ENCODE measurements at places on chromosomes 7 and 10.

- no peak for DNase-seq
Observed at GRCh38 chr7:120180221-120180620, 92.8 kb upstream of the KCND2 start.

DNA sequence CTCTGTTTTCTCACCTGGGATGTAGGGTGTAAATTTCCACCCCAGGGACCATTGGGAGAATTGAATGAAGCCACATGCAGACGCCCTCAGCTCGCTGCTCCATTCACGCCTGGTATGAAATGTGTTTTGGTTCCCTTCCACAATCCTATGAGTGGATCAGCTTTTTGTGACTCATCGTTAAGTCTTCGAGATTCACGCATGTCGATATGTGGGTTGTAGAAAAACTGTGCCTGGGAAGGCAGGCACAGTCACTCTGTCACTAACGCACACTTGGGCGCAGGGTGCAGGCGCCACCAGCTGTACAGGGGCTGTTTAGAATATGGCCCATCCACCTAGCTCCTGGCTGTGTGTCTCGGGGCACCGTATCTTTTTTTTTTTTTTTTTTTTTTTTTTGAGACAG lies 64.2 kb upstream of the SH2B2 start:
- no peak for DNase-seq

- DNase-seq = no peak
Observed at GRCh38 chr10:37754538-37755323, 102.7 kb downstream of the ZNF248 start.

GRCh38 chr10:14826076-14826829 lies 11.6 kb downstream of the CDNF start:
- no peak for DNase-seq

DNA sequence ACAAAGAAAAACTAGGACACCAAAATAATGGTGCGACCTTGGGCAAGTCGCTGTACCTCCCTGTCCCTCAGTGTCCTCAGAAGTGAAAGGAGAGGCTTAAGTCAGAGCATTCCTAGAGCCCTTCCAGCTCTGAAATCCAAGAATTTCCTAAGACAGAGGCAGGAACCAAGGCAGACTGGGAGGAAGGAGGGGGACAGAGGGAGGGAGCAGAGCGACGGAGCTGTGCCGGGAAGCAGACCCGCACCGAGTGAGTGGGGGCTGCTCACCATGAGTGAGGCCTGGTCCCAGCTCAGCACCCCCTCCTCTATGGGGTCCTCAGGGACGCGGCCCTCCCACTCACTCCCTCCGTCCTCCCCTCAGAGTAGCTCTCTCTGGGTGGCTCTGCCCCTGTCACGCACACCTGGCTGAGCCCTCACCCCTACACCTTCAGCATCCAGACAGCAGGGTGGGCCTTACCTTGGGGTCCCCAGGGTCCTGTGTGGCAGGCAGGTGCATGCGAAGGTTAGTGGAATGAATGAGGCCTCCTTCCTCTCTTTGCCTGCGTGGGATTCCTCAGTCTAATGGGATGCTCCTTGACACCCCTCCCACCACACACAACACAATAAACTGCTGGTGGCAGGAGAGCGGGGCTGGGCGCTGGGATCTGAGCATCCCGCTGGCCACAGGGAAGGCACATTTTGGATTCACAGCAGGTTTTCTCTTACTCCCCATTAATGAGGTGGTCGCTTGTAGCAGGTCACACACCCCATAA lies 4.6 kb upstream of the SMARCD3 start:
- no peak for DNase-seq

GRCh38 chr7:77216181-77216845 lies 16.7 kb upstream of the FGL2 start:
- no peak for DNase-seq

DNA sequence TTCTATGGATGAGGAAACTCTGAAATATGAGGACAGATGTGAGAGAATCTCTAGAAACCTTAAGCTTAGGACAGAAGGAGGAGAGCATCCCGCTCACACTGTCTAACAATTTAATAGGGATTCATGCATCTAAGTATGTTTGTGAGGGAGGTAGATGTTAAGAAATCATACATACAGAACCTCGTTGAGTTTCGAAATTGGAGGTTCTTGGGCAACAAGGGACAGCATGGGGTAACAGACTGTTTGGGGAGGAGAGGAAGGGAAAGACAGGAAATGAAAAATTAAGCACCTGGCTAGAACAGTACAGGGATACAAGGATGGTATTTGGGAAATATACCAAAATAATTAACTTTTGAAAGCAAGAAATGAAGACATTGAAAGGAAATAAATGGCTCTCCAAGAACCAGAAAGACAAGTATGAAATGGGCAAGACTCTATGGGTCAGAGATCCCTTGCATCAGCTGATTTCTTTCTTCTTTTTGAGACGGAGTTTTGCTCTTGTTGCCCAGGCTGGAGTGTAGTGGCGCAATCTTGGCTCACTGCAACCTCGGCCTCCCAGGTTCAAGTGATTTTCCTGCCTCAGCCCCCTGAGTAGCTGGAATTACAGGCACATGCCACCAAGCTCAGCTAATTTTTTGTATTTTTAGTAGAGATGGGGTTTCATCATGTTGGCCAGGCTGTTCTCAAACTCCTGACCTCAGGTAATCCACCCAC lies 207.9 kb downstream of the CTNNA3 start:
- DNase-seq = no peak

GRCh38 chr10:94361171-94361794 lies 1.5 kb downstream of the NOC3L start:
- no peak for DNase-seq

DNA sequence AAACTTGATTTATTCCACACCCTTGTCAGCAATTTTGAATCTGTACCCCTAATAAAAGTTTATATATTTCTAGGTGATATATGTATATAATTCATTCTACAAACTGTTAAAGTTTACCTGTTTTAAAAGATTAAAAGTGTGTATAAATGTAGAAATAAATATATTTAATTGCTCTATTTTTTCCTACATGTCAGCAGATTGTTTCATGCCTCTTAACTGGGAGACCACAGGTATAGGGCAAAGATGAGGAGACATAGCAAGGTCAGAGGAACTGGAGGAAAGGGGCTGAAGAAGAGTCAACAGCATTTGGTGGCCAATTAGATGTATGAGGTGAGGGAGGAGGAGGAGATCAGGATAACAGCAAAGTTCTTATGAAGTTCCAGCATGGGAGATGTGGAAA lies 109.8 kb downstream of the GLCCI1 start:
- no peak for DNase-seq

DNA sequence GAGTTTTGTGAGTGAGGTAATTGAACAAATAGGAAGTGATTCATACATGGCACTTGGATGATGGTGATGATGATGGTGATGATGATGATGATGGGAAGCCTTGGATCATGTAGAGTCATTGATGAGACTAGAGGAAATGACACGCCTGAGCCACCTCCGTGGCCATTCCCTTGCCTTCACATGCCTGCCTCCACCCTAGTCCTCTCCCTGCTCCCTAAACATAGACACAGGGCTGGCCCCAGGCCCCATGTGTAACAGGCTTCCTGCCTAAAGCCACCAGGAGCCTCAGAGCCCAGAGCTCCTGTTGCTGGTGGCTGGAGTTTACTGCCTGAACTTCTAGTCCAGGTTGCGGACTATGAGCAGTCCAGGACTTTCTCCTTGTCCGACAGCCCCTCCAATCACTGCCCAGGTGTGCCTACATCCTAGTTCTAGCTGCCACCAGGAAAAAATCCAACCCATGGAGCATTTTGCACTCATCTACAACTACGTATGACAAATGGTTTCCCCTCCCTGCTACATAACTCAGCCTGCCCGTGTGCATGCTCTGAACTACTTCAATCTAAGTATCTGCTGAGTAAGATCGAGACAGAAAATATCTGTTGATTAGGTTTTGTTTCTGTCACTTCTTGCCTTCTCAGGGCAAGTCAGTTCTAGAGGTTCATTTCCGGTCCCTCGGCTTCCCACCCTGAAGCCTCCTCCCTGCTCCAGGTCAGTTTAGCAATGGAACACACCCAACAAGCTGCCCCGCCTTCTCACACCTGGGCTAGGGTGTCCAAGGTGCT lies 35.5 kb upstream of the KDM7A start:
- no peak for DNase-seq
